ENCODE measurements at places on chromosomes 6 and 20.
A peak's percentile ranks its signal among the peaks of the same experiment; 100 is the strongest.

DNA sequence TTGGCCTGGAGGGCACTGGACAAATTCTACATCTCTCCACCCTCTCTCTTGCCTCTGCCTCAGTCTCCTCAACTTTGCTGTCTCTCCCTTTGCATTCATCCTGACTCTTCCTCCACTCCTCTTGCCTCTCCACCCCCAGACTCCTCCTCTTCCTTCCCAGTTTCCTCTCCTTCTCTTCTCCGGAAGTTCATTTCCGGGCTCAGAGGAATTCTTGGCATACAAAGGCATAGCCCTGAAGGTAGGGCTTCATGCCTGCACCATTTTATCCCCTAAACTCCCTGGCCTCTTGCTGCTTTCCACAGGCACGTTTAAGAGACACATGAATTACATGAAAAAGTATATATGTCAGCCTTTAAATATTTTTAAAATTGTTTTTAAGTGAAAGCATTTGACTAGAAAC is 10.6 kb downstream of the BFSP1 start:
- DNase-seq: no peak

DNA sequence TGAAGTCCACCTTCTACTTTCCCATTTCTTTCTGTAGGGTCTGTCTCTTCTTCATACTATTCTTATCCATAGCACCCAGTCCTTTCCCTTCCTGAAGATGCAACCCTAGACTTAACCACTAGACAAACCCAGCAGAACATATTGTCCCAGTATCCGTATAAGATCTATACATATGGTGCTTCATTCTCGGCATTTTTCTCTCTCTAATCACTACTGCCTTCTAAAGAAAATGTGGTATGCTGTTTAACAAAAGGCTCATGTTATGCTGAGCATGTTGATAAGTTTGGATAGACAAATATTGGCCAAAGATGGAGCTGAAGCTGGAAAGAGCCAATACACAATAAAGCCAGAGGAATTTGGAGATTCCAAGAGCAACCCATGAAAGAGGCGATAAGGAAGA is 212.6 kb downstream of the MAFB start:
- DNase-seq: no peak

DNA sequence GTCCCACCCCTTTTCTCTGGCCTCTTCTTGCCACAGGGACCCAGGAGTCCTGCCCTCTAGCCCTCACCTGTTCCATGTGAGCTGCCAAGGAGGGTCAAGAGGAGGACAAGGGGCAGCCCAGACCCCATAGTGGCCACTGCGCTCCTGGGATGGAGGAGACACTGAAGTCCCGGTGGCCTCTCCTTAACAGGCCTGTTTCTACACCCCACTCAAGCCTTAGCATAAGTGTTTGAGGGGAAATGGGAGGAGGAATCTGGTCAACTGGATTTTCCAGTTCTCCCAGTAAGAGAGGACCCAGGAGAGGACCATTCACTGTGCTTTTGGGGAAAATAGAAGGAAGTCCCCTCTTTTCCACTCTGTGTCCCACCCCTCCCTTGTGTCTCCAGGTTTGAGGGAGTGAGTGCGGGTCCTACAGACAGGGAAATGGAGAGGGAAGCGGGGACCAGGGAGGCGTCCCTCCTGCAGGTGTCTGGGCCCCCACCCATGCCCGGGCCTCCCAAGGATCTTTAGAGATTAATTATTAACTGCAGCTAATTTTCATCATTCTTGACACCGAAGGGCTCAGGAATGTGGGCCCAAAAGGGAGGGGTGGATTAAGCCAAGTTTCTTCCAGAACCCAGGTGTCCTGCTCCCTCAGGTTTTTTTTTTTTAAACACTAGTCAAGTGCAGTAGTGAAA is at the start of gene SFTA2:
Gene SFTA2, minus strand, starts transcription at position 202 of the 677 bp plus-strand sequence. Its CDS starts 74 bp downstream, at position 128.
- DNase-seq: no peak

- no peak for DNase-seq
Observed at GRCh38 chr6:169571123-169571962, 130.5 kb downstream of the WDR27 start.

DNA sequence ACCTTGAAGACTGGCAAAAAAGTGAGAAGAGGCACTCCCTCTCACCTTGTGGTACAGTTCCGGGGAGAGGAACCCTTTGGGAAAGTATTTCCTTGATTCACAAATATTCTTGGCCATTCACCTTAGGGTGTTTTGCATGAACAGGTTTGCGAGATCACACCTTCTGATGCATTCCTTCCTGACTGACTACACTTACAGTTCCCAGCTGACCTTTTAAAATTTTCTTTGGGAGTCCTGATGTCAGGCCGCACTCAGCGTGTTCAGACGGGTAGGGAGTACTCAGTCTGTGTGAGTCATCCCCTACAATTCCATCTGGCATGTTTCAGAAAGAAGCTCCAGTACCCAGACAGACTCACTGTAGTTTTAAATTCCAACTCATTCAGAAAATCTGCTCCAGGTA is 1.7 kb downstream of the ADGRF4 start:
- DNase-seq: no peak

- no peak for DNase-seq
Observed at GRCh38 chr6:165906-166305, 126.4 kb upstream of the DUSP22 start.

DNA sequence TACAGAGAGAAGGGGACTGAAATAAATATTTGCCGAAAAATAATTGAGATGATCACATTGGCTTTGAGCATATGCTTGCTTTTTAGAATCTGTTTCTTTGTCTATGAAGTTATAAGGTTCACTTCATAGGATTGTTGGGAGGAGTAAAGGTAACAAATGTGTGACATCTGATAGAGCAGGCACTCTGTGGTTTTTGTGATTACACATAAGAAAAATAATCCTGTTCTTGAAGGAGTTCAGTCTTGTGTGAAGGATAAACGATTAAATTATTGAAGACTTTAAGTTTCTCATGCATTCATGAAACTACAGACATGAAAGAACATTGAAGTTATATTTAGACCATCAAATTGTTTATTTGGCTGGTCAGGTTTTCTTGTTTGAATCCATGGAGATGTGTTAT is 45.0 kb downstream of the QKI start:
- DNase-seq: no peak

- peak; percentile 7 for DNase-seq
Observed at GRCh38 chr6:85449818-85450759, at the start of gene NT5E. NT5E (plus strand) TSS chr6:85450083; CDS start chr6:85450140, 57 bp downstream.

GRCh38 chr6:50663806-50664205 is 49.5 kb upstream of the TFAP2D start:
- DNase-seq: no peak

DNA sequence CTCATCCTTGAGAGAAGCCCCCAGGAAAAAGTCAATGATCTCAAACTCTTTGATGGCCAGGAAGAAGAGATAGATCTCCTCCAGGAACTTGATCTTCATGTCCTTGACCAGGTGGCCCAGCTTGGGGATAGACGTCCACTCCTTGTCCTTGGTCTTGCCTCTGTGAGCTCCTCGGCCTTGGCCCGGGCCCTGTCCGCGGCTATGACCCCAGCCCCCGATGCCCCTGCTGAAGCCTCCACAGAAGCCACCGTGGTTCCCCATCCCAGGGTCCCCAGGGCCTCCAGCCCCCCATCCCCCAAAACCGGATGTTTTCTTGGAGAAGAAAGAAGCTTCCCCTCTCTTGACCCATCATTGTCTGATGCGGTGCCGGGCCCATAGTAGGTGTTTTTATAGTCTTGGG is 195.1 kb downstream of the ZMYND8 start:
- no peak for DNase-seq

- DNase-seq: no peak
Observed at GRCh38 chr6:35742842-35743241, 6.0 kb downstream of the ARMC12 start.
